ENCODE measurements at places on chromosomes 11 and 22. TPM values are rescaled to one million over a fixed set of nuclear protein-coding genes. Genes with fewer than 3 reads are reported as not detected.

GRCh38 chr11:67544616-67545242, 21.5 kb upstream of the CABP2 start:
- no peak for DNase-seq

DNA sequence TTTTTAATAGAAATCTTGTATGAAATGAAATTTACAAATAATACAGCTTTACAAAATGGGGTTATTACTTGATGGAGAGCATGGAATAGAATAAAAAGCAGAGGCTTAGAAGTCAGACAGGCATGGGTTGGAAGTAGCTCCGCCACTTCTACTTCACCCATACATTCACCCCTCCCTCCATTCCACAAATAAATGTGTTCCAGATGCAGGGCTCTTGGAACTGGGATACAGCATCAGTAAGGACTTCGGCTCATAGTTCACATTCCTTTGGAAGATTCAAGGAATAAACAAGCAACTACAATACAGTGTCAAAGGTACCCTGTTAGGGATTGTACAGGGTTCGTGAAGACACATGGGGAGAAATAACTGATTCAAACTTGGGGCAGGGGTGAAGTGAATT, 156.8 kb downstream of the WNT11 start:
- DNase-seq, result no peak

DNA sequence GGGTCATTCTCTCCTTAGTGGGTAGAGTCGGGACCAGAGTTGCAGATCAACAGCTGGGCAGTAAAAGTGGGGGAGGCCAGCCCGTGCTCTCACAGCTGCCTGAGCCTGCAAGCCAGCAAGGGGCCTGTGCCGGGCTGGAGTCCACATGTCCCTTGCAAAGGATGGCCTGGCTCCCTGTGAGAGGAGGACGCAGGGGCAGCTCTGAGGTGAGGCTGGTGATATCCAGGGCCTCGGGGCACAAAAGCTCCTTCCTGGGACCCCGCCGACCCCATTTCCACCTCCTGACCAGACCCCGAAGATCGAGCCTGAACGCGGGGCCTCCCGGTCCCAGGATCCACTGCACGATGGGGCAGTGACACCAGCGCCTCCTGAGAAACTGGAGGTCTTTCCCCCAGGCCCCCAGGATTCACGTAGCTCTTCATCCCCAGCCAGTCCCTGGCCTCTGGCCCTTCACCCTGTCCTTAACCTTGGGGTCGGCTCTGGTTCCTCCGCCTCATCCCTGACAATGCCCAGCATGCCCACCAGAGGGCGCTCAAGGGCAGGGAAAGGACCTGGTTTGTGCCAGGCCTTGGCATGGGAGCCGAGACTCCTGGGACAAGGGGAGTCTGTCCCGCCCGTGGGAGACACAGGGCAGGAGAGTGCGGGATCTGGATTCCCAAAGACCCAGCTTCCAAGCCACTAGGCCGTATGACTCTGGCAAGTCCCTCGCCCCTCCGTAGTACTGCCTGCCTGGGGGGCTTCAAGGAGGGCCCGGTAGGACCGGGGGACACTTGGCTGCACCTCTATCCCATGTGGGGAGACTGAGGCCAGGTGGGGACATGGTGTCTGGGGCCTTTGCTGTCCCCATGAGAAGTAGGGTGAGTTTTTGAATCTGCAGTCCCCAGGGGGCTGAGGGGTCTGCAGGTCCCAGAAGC, 17.8 kb upstream of the WNT7B start:
- DNase-seq, result peak; percentile 80

- no peak for DNase-seq
Observed at GRCh38 chr11:16938061-16938460, 76.2 kb downstream of the PLEKHA7 start.

DNA sequence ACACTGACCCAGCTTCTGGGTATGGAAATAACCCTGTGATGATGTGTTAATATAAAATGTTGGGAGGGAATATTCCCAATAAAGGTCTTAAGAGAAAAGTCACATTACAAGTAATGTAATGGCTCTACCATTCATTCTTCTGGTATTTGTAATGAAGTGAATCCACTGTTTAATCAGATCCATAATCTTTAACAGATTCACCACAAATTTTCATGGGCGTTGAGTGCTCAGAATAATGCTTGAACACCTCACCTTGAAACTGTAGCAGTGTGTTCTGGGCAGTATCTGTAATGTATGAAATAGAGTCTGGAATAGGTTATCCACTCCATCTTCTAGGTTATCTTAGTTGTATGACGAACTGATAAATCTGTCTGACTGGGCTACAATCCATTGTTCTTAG, 26.6 kb upstream of the CRTAM start:
- peak; percentile 39 for DNase-seq

The TMEM151A gene
- not detected for total RNA-seq

DNA sequence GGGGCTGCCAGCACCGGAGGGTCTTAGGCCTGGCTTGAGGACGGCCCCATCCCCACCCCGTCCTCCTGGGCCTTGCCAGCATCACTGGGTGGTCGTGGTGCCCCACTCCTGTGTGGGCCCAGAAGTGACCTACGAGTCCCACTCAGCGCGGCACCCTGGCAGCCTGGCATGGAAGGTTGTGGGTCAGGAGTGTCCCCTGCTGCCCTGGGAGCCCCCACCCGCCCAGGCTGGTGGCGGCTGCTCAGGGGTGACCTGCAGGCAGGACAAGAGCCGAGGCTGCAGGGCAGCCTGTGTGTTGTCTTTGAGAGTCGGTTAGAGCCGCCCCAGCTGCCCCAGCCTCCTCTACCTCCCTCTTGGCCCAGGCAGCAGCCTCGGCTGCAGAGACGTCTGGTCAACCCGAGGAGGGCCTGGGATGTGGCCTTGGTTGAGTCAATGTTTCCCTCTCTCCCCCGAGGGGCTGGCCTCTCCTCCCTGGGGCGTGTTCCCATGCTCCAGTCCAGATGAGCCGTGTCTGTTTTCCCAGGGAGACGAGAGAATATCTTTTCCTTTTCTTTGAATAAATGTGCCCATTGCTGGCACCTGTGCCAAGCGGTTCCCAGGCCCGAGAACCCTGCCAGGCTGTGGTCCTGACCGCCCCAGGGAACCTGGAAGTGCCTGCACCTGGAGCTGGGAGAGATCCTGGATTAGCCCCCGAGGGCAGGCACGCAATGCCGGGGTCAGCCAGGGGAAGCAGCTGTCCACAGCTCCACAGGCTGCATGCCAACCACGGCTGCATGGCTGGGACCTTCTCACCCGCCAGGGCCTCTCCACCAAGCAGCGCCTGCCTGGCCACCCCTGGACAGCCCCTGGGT, 35.7 kb upstream of the MUC5AC start:
- peak; percentile 36 for DNase-seq

The NLRX1 gene
- 28.0 TPM for total RNA-seq

The TMEM109 gene
- 35.9 TPM for total RNA-seq

GRCh38 chr11:61336171-61336935, 3.3 kb downstream of the TKFC start:
- peak; percentile 85 for DNase-seq

DNA sequence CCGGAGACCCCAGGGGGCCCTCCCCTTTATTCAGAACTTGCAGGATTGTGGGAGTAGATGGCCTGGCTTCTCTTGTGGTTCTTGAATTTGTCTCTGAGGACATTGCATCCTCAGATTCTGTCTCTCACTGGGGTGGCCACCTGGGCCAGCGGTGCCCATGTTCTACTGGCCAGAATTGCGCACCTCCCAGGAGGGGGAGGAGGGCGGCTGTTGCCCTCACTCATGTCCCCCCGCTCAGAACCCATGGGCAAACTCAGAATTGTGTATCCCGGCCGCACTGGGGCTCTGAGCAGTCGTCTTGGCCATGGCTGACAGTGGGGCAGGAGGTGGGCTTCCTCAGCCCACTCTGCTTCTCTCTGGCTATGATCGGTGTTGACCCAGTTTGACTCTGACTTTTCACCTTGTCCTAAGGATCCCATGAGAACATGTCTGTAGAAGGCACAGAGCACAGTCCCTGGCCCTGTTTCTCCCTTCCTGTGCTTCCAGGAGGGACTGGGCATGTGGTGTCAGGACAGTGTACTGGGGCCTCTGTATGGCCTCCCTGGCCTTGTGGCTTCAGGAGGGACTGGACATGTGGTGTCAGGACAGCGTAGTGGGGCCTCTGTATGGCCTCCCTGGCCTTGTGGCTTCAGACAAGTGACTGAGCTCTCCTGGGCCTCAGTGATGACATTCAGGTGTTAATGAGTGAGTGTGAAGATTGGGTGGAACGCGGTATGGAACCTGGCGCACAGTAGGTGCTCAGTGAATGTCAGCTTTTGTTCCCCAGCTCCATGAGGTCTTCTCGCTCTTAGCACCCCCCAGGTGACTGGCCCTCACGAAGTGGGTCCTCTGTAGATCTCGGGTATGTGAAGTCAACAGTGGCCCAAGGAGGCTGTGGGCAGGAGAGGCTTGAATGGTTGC, 99.3 kb downstream of the TBC1D22A start:
- no peak for DNase-seq

- DNase-seq, result peak; percentile 31
Observed at GRCh38 chr22:20615021-20615420, 107.6 kb downstream of the MED15 start.

The KCNJ11 gene
- total RNA-seq, result not detected

GRCh38 chr11:61295596-61295926, 445 bp upstream of the VWCE start:
- DNase-seq, result peak; percentile 9

GRCh38 chr11:58776891-58777710, 45.4 kb upstream of the GLYAT start:
- DNase-seq, result no peak

DNA sequence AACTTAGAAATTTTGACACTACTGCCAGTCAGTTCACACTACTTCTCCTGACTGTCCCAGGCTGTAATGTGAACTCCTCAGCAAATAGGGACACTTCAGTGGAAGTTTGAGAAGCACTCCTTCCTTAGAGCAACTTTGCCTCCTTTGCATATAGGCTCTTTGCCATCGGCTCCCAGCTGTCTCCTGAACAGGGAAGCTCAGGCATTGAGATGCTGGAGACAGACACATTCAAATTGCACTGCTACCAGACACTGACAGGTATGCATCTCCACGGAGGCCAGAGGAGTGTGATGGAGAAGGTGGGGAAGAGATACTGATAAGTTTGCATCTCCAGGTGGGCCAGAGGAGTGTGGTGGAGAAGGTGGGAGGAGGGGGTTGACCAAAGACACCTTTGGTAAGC, 1.4 kb downstream of the TRAPPC4 start:
- no peak for DNase-seq

The AP5B1 gene
- total RNA-seq, result 16.4 TPM

The DENND6B gene
- 3.3 TPM for total RNA-seq

The GSTT2B gene
- 5.3 TPM for total RNA-seq

The PRDM11 gene
- 3.7 TPM for total RNA-seq

The APLNR gene
- not detected for total RNA-seq

DNA sequence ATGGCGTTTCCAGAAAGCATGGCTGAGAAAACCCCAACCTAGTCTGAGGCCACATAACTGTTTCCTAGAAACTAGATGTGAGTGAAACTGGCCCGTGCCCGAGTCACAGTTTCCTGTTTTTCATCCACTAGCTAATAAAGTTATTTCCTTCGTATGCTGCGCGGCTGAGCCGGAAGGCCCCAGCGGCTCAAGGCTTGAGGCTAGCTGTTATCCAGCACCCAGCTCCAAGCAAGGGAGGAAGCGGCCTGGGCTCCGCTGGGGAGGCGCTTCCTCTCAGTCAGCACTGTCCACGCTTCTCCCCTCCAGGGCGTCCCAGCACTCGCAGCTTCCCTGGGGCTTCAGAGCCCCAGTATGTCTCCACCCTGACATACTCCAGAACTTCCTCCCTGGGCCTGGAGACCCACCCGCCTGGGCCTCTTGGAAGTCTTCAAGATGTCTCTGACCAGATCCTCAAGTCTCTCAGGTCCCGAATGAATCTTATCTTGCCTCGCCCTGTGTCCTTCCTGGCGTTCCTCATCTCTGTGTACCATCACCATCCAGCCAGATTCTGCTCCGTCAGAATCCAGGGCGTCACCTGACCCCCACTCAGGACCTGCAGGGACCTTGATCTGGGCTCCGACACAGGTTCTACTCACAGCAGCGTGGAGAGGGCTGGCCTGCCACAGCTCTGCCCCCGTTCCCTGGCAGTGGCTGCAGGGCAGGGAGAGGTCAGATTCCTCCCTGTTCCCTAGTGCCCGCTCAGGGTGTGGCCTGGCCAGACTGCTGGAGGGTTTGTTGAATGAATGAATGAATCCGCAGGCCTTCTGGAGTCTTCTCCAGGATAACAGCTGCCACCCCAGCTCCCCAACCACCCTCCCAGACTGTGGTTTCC, 81.9 kb downstream of the LRRC32 start:
- no peak for DNase-seq

DNA sequence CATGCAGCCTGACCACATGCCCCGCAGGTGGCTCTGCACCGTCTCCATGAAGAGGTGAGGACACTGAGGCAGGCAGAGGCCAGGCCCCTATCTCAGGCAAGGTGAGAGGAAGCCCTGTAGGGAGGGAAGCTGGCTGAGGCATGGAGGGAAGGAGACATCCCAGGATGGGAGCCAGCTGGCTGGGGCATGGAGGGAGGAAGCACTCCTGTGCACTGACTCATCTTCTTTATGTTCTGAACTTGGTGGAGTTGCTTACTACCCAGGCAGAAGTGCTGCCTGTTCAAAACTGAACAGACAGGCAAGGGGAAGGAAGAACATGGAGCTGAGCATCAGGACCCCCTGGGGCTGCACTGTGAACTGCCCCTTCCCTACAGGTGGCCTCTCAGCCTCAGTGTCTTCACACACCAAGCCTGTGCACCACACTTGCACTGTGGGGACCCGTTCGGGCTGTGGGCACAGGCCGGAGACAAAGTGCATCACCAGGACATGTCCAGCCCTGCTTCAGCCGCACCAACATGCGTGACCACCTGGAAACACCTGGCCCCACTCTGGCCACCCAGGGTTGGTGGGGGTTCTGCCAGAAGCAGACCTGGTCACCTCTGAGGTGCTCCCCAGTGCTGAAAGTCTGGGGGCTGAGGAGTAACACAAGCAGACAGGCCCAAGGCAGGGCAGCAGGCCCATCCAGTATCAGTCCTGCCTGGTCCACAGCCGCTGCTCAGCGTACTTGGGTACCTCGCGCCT, 55.5 kb downstream of the DGCR2 start:
- DNase-seq, result peak; percentile 89

GRCh38 chr22:38176170-38176741, 5.4 kb downstream of the PLA2G6 start:
- DNase-seq, result peak; percentile 30

The PATE3 gene
- total RNA-seq, result not detected

Measured in GM23248 (cell line).